ENCODE measurements at places on chromosomes 13 and 19.
A peak's percentile ranks its signal among the peaks of the same experiment; 100 is the strongest.

GRCh38 chr19:17503240-17503639 lies 8.2 kb upstream of the PGLS start:
- DNase-seq: no peak

GRCh38 chr19:29389495-29389894 lies 136.3 kb upstream of the VSTM2B start:
- DNase-seq: no peak

- DNase-seq: no peak
Measured at GRCh38 chr19:34173193-34173956, 1.1 kb downstream of the LSM14A start.

DNA sequence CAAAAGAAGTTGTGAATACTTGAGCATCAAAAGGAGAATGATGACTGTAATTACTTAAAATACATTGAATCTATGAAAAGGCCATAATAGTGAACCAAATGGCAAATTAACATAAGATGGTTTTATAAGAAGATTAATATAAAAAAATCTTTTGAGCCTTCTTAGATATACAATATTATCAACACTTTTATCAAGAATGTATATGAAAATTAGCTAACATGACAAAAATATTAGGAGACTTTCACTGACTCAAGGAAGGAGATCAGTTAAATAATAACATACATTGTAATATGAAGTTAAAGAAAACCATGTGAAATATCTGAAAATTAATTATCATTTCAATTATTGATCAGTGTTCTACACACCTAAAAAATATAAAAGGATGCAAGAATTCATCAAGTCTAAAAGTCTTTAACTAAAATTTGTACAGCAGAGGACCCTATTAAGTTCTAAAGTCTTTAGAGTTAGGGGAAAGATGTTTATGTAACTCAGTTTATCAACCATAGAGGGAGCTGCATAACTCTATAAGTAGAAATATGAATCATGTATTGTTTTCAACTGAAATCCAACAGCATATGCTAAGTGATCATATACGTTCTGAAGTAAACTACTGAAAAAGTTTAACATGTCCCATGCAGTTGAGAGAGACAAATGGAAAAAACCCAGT lies 756.1 kb upstream of the MIR17HG start:
- no peak for DNase-seq

- peak; percentile 81 for DNase-seq
Measured at GRCh38 chr19:42198676-42199439, 18.6 kb downstream of the DEDD2 start.

- no peak for DNase-seq
Measured at GRCh38 chr13:47976325-47976724, 24.7 kb downstream of the SUCLA2 start.

GRCh38 chr19:54393381-54393780 lies 21.9 kb upstream of the TTYH1 start:
- DNase-seq: no peak

DNA sequence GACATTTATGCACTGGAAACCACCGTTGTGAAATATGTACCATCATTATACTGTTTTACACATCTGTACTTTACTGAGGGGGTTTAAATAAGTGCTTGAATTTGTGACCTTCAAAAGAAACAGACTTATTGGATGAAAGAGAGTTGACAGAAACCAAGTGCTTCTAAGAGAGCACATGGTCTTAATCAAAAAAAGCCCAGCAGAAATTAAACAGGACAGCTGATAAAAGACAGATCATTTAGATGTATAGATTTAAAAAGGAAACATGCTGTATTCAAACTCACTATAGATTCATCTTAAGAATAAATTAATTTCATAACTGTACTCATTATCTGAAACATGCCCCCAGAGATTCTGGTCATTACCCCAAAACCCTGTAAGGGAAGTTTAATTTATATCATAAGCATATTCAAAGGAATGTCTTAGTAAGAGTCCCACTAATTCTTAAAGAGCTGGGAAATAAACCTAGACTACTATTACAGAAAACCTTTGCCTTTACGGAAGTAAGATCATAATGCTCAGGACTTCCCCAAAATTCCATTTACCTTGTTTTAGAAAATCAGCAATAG lies 421.8 kb downstream of the DCT start:
- DNase-seq: no peak

GRCh38 chr13:114203536-114203935 lies 24.5 kb downstream of the CFAP97D2 start:
- DNase-seq: no peak

- no peak for DNase-seq
Measured at GRCh38 chr19:19657397-19657783, 6.1 kb downstream of the ATP13A1 start.

- DNase-seq: no peak
Measured at GRCh38 chr13:110944121-110944967, 29.5 kb upstream of the ANKRD10 start.

- DNase-seq: peak; percentile 52
Measured at GRCh38 chr13:32587011-32587810, 959 bp downstream of the PDS5B start.

DNA sequence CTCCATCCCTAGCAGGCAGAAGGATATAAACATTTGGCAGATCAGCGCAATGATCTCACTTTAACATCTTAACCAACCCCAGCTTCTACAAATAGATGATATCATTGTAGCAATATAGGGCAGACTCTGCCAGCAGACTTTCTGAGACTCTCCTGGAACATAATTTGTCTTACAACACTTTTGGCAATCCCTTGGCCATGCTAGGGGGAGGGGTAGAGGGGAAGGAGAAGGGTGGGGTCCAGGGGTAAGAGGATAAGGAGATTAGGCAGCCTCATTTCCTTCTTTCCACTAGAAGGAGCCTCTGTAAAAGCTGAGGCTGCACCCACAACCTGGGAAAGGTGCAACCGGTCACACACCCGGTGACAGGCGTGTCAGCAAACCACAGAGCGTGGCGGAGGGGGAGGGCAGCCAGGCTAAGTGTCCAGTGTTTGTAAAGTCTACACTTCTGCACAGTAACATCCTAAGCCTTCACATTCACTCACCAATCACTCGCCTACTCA lies 8.7 kb upstream of the UBAC2 start:
- no peak for DNase-seq

DNA sequence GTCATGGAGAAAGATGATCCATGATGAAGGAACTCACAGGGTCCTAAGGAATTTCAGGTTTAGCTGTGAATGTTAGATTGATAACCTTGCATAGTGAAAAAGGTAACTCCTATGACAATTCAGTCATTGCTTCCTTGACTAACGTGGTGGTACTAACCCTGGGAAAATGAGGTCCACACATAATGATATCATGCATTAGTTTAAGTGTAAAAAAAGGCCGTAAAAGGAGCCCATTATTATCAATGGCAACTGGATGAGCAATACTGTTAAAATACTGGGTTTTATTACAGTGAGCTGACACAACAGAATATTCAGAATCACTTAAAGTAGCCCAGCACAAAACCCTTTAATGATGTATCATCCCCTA lies 515.4 kb downstream of the DCT start:
- no peak for DNase-seq

GRCh38 chr13:45325806-45326205 lies 15.2 kb downstream of the TPT1 start:
- DNase-seq: no peak

GRCh38 chr19:29505097-29505824 lies 20.5 kb upstream of the VSTM2B start:
- no peak for DNase-seq

DNA sequence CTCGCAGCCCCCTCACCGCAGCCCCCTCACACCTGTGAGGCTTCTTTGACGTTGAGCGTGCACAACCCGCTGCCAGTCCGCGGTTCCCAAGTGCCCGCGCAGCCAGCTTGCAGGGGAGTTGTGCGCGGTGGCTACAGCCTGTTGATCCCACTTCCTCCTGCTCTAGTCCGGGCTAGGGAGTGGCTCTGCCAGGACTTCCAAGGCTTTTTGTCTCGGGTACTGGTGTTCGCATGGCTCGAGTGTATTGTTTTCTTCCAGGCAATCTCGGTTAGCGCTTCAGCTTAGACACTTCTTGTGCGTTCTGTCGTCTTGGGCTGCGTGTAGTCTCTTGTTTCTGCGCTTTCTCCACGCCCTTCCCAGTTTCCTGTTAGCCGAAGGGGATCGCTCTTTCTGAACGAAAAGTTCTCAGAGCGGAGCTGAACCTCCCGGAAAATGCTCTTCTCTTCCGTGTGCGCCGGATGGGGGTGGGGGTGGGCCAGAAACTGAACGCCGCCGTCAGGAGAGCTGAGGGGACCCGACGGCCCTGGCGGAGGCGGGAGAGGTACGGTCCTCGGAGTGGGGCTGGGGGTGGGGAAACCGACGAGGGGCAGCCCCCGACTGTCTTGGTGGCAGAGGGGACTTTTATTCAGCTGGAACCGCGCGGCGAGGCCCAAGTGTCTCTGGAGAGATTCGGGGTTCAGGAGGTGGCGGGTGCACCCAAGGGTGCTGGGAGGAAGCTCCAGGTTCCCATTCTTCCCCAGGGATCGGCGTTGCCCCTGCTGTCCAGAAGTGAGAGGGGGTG lies 697 bp upstream of the DGKH start:
- DNase-seq: no peak

DNA sequence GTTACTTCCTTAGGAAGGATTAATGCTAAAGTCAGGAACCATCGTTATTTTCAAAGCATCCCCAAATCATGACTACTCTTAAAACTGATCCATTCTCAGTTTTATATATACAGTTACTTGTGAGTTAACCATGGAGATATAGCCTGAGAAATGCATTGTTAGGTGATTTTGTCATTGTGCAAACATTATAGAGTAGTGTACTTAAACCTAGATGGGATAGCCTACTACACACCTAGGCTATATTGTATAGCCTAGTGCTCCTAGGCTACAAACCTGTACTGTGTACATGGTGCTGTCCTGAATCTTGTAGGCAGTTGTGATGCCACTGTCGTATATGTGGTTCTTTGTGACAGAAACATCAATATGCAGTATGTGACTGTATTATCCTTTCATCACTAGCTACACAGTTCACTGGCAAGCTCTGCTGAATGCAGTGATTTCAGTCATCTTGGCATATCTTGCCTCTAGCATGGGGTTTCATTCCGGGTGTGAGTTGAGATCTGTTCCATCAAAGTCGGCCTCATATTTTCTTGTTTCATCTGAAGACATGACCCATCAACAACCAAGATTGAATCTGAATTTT lies 45.3 kb downstream of the CDK8 start:
- no peak for DNase-seq

GRCh38 chr13:46812301-46812797 lies 15.4 kb upstream of the ESD start:
- DNase-seq: no peak

DNA sequence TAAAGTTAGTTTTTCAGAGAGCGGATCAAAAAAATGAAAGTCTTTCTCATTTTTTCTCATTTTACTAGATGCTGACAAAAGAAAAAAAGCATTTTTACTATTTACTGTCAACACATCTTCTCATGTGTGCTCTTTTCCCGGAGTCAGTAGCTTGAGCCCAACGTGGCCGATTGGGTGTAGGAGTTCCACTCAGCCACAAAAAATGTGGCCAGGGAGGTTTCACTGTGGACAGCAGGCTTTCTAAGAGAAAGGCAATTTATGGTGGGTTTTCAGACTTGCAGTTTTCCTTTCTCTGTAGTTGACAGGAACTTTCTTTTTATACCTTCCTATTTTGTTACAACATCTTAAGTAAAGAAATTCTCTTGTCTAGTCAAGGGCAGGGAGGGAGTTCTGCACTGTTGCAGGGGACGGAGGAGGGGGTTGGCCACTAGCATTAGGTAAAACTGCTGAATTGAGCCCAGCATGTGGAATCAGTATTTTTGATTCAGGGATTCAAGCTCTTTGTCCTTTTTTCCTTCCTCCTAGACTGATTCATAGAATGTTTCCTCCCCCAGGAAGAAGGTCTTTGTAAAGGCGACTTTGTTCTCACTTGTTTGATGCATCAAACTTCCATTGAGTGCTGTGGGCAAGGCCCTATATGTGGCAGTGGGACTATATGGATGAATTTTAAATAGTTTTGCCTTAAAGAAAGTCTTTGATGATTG lies 123.1 kb downstream of the B3GLCT start:
- no peak for DNase-seq

DNA sequence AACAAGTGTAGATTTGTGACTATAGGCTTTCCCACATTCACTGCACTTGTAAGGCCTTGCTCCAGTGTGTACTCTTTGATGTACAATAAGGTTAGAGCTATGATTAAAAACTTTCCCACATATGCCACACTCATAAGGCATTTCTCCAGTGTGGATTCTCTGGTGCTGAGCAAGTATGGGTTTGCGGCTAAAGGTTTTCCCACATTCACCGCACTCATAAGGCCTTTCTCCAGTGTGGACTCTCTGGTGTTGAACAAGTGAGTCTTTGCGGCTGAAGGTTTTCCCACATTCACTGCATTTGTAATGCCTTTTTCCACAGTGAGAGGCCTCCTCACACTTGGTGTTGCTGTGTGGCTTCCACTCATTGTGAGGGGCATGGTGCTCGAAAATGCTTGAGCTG lies 3.7 kb downstream of the ZNF772 start:
- no peak for DNase-seq

DNA sequence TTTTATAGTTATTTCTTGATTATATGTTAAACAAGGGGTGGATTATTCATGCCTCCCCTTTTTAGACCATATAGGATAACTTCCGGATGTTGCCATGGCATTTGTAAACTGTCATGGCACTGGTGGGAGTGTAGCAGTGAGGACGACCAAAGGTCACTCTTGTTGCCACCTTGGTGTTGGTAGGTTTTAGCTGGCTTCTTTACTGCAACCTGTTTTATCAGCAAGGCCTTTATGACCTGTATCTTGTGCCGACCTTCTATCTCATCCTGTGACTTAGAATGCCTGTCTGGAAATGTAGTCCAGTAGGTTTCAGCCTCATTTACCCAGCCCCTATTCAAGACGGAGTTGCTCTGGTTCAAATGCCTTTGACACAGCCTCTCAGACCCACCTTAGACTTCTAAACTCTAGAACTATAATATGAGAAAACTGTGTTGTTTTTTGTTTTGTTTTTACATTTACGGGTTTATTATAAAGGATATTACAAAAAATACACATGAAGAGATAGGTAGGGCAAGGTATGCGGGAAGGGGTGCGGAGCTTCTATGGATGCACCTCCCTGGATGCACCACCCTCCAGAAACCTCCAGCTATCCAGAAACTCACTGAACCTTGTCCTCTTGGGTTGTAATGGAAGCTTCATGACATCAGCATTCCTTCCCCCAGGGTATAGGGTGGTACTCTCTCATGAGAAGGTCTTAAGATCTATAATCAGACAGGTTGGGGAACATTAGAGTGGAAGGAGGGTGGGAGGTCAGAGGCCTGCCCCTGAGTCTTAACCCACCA lies 15.8 kb upstream of the SPRYD7 start:
- DNase-seq: no peak

DNA sequence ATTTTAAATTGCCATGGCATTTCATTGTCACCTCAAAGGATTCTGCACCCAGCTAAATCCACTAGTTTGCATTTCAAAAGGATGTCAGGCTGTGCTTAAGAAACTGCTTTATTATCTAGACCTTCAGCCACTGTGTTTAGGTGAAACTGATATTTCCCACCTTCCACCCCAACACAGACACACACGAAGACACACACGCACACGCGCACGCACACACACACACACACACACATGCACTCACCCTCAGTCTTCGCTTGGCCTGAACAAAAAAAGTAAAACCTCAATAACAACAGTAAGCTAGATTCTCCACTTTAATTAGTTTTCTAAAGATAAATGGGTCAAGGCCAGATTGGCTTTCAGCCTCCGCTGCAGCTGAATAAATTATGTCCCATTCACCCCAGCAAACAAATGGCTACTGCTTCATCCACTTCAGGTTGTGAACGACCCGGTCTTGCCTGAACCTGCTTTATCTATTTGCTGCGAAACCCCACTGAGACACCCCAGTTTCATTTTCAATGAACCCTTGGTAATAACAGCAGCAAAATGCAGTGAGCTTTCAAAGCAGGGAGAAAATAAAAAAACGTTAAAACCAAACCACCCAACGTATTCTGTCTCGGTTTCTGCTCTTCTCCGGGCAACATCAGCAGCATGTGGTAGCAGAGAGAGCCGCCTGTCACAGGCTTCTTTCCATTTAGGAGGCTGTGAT lies 166.8 kb downstream of the DCT start:
- no peak for DNase-seq

All from CD4-positive, alpha-beta T cell treated with Interleukin-15 for 1 hour (primary cell).